ENCODE measurements at places on chromosomes 4 and X.
A peak's percentile ranks its signal among the peaks of the same experiment; 100 is the strongest.

DNA sequence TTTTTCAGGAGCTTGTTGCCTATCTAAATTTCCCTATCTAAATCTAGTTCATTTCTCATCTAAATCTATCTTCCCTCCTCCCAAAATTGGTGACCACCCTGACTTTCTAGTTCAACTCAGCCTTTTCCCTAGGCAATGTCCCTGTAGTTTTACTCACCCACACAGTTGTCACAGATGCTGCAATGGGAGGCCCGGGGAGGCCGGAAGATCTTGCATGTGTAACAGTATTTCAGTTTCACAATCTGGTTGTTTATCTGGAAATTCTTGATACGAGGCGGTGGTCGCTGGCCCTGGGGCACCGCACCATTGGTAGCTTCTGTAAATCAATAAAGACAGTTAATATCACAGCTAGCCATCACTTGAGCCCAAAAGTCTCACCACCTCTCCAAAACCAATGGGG, 20.2 kb downstream of the ZDHHC9 start:
- no peaks in the 10 kb centered on the region for H3K27me3 ChIP-seq
- H3K27ac ChIP-seq, result no peak overlapping the region
- peaks cover 15% of the 10 kb centered on the region for H3K36me3 ChIP-seq
- DNase-seq, result no peak
- H3K4me1 ChIP-seq, result peaks cover 3% of the 10 kb centered on the region

GRCh38 chr4:165289423-165289785, 38.1 kb upstream of the MSMO1 start:
- H3K36me3 ChIP-seq, result peaks cover 11% of the 10 kb centered on the region
- H3K27me3 ChIP-seq, result no peaks in the 10 kb centered on the region
- H3K4me1 ChIP-seq, result peaks cover 11% of the 10 kb centered on the region
- H3K27ac ChIP-seq, result peak overlapping the region; percentile 52
- no peak for DNase-seq

GRCh38 chrX:12174358-12174757, 36.1 kb downstream of the FRMPD4 start:
- H3K4me3 ChIP-seq, result no peak overlapping the region
- no peaks in the 10 kb centered on the region for H3K27me3 ChIP-seq
- H3K4me1 ChIP-seq, result no peaks in the 10 kb centered on the region
- H3K27ac ChIP-seq, result no peak overlapping the region

- no peak overlapping the region for H3K4me3 ChIP-seq
- H3K4me1 ChIP-seq, result peaks cover 16% of the 10 kb centered on the region
- peaks cover 17% of the 10 kb centered on the region for H3K36me3 ChIP-seq
Observed at GRCh38 chr4:39715788-39716187, 17.9 kb downstream of the UBE2K start.

- H3K4me3 ChIP-seq, result no peak overlapping the region
- no peaks in the 10 kb centered on the region for H3K36me3 ChIP-seq
- no peaks in the 10 kb centered on the region for H3K4me1 ChIP-seq
- H3K27ac ChIP-seq, result no peak overlapping the region
- no peaks in the 10 kb centered on the region for H3K27me3 ChIP-seq
Observed at GRCh38 chrX:155864655-155865054, 16.5 kb upstream of the VAMP7 start.

- no peaks in the 10 kb centered on the region for H3K36me3 ChIP-seq
- no peaks in the 10 kb centered on the region for H3K4me1 ChIP-seq
- DNase-seq, result no peak
- H3K4me3 ChIP-seq, result no peak overlapping the region
- no peak overlapping the region for H3K27ac ChIP-seq
Observed at GRCh38 chr4:148831945-148832344, 389.7 kb upstream of the NR3C2 start.

GRCh38 chr4:131547506-131547981, 1601.5 kb upstream of the PCDH10 start:
- no peaks in the 10 kb centered on the region for H3K27me3 ChIP-seq
- no peaks in the 10 kb centered on the region for H3K4me1 ChIP-seq
- no peak overlapping the region for H3K4me3 ChIP-seq

GRCh38 chr4:89259301-89260028, 48.1 kb downstream of the GPRIN3 start:
- H3K27me3 ChIP-seq, result no peaks in the 10 kb centered on the region
- H3K36me3 ChIP-seq, result peaks cover 5% of the 10 kb centered on the region
- no peak overlapping the region for H3K4me3 ChIP-seq
- H3K4me1 ChIP-seq, result peaks cover 23% of the 10 kb centered on the region
- H3K27ac ChIP-seq, result no peak overlapping the region

Measured in progenitor cell of endocrine pancreas (in vitro differentiated cells).